ENCODE measurements at places on chromosomes 6 and 20.

GRCh38 chr6:6709106-6709505 is 120.6 kb downstream of the LY86 start:
- peaks cover 34% of the 10 kb centered on the region for H3K4me1 ChIP-seq
- H3K36me3 ChIP-seq = peaks cover 11% of the 10 kb centered on the region

DNA sequence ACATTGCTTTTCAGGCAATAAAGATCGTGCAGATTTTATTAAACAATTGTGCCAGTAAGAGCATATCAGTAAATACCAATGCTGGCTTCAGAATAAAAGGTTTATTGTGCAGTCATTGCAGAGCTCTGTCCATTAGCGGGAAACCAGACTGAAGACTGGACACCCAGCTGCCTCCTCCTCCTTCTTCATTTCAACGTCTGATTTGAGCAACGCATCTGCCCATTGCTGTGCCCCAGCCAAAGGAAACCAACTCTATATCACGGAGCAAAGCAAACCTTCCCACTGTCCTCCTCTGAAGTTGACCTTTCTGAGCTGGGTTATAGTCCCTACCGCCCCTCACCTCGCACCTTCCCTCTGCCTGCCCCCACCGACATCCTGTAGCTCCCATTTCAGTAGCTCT is 80.8 kb downstream of the SLC22A23 start:
- H3K4me1 ChIP-seq = peaks cover 6% of the 10 kb centered on the region
- H3K27ac ChIP-seq = no peak overlapping the region
- DNase-seq = no peak
- H3K27me3 ChIP-seq = peaks cover 6% of the 10 kb centered on the region
- H3K36me3 ChIP-seq = no peaks in the 10 kb centered on the region

GRCh38 chr6:160048471-160048870 is 73.1 kb upstream of the SLC22A1 start:
- peaks cover 11% of the 10 kb centered on the region for H3K4me1 ChIP-seq
- peaks cover 59% of the 10 kb centered on the region for H3K36me3 ChIP-seq
- H3K27me3 ChIP-seq = no peaks in the 10 kb centered on the region
- H3K27ac ChIP-seq = no peak overlapping the region

- DNase-seq = peak; percentile 15
- no peak overlapping the region for H3K27ac ChIP-seq
- no peaks in the 10 kb centered on the region for H3K36me3 ChIP-seq
Observed at GRCh38 chr6:126643352-126643751, 303.4 kb downstream of the CENPW start.

DNA sequence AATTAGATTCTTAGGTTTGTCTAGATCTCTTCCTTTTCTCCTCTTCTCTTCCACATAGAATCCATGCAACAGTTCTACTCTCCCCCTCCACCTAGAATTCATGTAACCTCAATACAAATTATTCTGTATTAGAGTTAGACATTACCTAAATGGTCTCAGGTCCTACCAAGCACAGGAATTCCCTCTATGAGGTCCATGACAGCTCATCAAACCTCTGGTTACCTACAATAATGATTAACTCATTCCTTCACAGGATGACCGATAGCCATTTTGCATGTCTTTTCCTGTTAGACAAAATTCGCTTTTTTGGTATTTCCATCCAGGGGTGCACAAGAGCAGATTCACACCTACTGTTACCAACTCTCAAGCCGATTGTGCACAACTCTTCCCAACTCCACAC is 27.4 kb upstream of the BMP2 start:
- no peak overlapping the region for H3K27ac ChIP-seq
- H3K36me3 ChIP-seq = no peaks in the 10 kb centered on the region
- H3K4me3 ChIP-seq = no peak overlapping the region
- no peaks in the 10 kb centered on the region for H3K27me3 ChIP-seq
- no peak for DNase-seq
- H3K4me1 ChIP-seq = no peaks in the 10 kb centered on the region

GRCh38 chr6:35490821-35491557 is 5.9 kb downstream of the TEAD3 start:
- no peak for DNase-seq
- H3K27ac ChIP-seq = peak overlapping the region; percentile 36
- no peaks in the 10 kb centered on the region for H3K36me3 ChIP-seq
- no peak overlapping the region for H3K4me3 ChIP-seq
- peaks cover 3% of the 10 kb centered on the region for H3K27me3 ChIP-seq
- H3K4me1 ChIP-seq = peaks cover 14% of the 10 kb centered on the region

GRCh38 chr6:57315111-57315510 is 2.3 kb upstream of the PRIM2 start:
- no peak overlapping the region for H3K4me3 ChIP-seq
- no peak for DNase-seq
- H3K27me3 ChIP-seq = peaks cover 8% of the 10 kb centered on the region
- peaks cover 18% of the 10 kb centered on the region for H3K4me1 ChIP-seq
- H3K27ac ChIP-seq = no peak overlapping the region
- H3K36me3 ChIP-seq = peaks cover 18% of the 10 kb centered on the region

DNA sequence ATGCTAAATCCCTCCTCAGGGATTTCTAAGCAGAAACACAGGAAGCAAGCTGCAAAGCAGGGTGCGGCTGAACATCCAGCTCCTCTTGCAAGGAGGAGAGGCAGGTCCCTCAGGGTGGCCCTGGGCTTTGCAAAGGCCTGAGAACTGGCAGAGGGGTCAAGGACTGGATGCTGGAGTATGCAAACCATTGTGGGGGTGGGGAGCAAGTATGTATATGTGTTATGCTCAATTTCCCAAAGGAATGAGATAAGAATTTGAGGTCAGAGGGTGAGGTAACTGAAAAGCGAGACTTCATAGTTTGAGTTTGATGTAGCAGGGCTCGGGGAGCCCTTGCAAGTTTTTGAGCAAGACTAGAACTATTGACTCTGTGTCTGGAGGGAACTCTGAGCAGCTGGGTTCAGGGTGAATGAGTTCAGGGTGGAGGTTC is 11.2 kb downstream of the SLC22A2 start:
- peaks cover 15% of the 10 kb centered on the region for H3K27me3 ChIP-seq
- no peak for DNase-seq
- H3K27ac ChIP-seq = peak overlapping the region; percentile 32
- no peaks in the 10 kb centered on the region for H3K36me3 ChIP-seq
- no peak overlapping the region for H3K4me3 ChIP-seq

Data from activated naive CD8-positive, alpha-beta T cell treated with anti-CD3 and anti-CD28 coated beads, Interleukin-2, amount 10 ng/mL, durations not matched to agents 7 days and 5 days (primary cell).